ENCODE measurements at places on chromosomes 5 and 9.
A peak's percentile ranks its signal among the peaks of the same experiment; 100 is the strongest.

DNA sequence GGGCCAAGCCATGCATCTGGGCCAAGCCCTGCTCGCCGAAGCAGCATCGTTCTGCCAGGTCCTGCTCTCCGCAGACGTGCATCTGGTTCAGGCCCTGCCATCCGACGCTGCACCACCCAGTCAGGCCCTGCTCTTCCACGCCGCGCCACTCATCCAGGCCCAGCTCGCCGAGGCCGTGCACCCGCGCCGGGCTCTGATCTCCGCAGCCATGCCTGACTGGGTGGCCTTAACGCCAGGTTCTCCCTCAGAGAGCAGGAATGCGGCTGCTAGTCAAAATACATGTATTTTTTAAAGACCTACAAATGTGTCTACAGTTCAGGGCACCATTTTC is 891.1 kb upstream of the CTNND2 start:
- DNase-seq = no peak

GRCh38 chr9:109317979-109318741 is 2.7 kb downstream of the EPB41L4B start:
- DNase-seq = no peak

- DNase-seq = no peak
Measured at GRCh38 chr9:6869081-6869948, 111.5 kb downstream of the KDM4C start.

- no peak for DNase-seq
Measured at GRCh38 chr9:26694381-26695297, 198.0 kb downstream of the CAAP1 start.

- peak; percentile 70 for DNase-seq
Measured at GRCh38 chr5:150486402-150487198, 21.3 kb upstream of the NDST1 start.

- no peak for DNase-seq
Measured at GRCh38 chr5:2511126-2511525, 240.4 kb downstream of the IRX2 start.

GRCh38 chr9:1531424-1531823 is 481.3 kb downstream of the DMRT2 start:
- no peak for DNase-seq

DNA sequence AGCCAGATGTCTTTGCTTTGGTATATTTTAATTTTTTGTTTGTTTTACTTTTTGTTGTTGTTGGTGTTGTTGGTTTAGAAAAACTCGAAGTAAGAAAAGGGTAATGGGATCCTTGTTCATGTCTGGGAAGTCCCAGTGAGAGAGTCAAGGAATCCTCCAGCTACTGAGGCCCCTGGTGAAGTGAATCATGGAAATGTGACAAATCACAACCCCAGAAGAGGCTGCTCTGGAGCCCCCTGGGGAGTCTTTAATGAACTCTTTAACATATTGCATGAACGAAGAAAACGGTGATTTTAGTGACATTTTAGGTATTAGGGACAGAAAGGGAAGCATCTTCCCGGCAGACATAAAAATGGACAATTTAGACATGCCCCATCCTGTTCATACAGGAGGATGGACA is 41.3 kb downstream of the TMEM174 start:
- DNase-seq = no peak

- DNase-seq = peak; percentile 13
Measured at GRCh38 chr9:89277454-89277853, 33.5 kb upstream of the CKS2 start.

- DNase-seq = peak; percentile 26
Measured at GRCh38 chr5:160233215-160233614, 3.9 kb downstream of the FABP6 start.

- DNase-seq = no peak
Measured at GRCh38 chr9:120770931-120771330, 22.3 kb downstream of the FBXW2 start.

- peak; percentile 8 for DNase-seq
Measured at GRCh38 chr9:113756476-113757192, 119.5 kb upstream of the ZNF618 start.

All from GM23248 (cell line).